NCI-H2081 (cell line): ENCODE measurements at places on chromosomes 16 and 17.
A peak's percentile ranks its signal among the peaks of the same experiment; 100 is the strongest.

- DNase-seq = no peak
These were observed 348.7 kb upstream of the TNRC6C start for GRCh38 chr17:77609553-77610517.

DNA sequence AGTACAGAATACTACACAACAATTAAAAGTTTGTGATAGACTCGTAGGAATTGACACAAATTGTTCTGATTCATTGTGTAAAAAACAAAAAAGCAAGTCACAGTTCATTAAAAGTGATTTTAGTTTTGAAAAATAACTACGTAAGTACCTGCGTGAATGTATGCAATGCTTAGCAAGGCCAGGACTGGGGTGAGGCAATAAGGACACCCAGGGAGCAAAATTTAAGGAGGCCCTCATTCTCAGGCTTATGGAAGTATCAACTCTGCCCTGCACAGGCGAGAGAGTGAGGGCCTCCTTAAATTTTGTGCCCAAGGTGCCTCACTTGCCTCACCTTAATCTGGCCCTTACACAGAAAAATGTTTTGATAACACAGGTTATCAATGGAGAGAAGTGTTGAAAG is 31.4 kb downstream of the NOG start:
- no peak for DNase-seq

- no peak for DNase-seq
These were observed 1.8 kb upstream of the KRT10 start for GRCh38 chr17:40824015-40824832.

DNA sequence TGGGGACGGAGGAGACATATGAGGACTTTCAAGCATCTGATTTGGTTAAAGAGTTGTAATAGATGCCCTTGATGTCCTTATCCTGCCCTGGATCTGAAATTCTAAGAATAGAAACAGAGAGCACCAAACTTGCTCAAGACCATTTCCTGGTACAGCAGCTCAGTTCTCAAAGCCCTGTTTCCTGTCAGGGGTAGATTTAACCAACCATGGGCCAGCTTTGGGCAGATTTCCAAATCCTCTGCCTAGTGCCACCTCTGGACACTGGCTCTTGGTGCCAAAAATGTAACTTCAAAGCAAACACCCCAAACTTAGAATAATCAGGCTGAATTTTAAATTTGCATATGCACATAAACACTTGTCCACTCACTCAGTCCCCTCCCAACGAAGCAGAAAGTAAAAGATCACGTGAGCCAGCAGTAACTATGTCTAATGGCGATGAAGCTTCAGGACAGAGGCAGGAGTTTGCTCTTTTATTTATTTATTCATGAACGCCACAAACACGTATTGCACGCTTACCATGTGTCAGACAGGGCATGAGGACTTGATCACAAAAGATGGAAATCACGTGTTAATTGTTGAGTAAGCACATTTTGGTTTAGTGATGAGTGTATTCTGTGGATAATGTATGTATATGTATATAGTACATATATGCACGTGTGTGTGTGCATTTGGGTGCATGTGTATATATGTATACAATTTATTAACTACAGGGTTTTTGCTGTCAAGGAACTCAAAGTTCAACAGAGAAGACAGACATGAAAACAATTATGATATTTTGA is 23.1 kb upstream of the SDK2 start:
- DNase-seq = no peak

- no peak for DNase-seq
These were observed 13.0 kb downstream of the GUCY2D start for GRCh38 chr17:8015236-8015956.

DNA sequence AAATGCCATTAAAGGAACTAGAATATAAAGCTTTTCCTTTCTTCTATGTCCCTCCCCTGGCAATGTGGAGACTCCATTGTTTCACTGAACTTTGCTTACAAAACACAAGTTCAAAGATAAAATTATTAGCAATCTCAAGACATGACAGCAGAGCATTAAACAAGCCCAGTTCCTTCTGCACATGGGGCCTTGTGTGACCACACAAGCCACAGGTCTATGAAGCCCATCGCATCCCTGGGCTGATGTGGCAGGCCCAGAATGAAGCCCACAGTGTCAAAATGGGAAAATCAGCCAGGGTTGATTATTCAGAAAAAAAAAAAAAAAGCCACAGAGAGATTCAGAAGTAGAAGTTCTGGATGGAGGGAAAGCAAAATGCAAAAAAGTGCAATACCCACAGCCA is 12.9 kb upstream of the SLC39A11 start:
- DNase-seq = no peak

- no peak for DNase-seq
These were observed 5.9 kb upstream of the SLC13A2 start for GRCh38 chr17:28467456-28468025.

- DNase-seq = peak; percentile 73
These were observed 51.3 kb downstream of the FTO start for GRCh38 chr16:53755026-53755910.

DNA sequence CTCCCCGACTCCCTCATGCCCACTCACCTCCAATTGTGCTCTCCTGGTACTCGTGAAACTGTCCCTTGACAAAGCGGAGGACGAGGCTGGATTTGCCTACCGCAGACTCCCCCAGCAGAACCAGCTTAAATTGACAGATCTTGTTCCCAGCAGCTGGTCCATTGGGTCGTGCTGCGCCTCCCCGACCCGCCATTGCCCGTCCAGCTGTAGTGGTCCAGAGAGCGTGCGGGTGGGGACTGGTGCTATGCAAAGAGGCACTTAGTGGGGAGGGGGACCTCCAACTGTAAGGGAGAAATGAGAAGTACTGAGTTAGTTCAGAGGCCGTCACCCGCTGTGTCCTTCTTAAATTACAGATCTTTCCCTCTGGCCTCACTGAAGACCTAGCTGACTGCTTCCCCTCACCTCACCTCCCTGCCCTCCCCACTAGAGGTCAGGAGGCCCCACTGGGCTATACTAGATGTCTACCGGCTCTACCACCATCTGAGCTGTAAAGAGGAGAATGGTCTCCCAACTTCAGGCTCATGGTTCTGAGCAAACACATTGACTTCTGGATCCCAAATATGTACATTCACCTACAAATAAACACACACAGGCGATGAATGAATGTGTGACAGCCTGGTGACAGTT is 7.8 kb downstream of the HSPB9 start:
- no peak for DNase-seq
